ENCODE measurements at places on chromosomes 5 and 9.

GRCh38 chr5:10499776-10500175 is 58.1 kb downstream of the ROPN1L start:
- DNase-seq, result no peak

DNA sequence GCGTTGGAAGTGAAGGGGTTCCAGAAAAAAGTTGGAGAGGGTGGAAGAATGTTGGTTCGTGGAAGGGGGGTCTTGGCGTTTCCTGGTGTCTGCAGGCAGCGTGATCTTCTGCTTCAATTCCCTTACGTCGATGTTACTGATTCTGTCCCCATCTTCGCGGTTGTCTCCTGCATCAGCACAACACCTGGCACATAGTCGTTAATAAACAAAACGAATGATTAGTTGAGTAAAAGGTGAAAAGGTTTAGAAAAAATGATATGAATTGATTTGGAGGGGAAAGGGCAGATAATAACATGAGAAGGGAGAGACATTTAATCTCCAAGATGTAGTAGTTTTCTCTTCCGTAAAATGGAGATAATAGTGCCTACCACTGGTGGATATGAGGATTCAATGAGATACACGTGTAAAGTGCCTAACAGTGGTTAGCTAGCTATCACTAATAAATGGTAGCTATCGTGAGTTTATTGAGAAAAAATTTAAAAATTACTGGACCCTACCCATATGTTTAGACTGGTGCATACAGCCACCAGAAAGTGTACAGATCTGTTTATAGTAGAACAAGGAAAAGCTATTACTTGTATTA is 556 bp downstream of the MTREX start:
- no peak for DNase-seq

DNA sequence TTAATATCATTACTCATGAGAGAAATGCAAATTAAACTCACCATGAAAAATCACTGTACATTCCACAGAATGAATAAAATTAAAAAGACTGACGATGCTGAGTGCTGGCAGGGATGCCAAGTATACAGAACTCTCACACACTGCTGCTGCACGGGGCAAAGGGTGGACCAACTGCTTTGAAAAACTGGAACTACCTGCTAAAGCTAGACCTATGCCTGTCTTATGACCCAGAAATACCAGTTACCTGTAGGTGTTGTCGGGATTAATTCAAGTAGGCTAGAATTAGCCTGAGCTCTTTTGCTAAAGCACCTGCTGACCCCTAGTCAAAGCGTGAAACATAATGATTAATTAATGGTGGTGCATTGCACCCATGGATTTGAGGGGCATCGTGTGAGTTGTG is 36.5 kb upstream of the ANKRD18A start:
- no peak for DNase-seq

DNA sequence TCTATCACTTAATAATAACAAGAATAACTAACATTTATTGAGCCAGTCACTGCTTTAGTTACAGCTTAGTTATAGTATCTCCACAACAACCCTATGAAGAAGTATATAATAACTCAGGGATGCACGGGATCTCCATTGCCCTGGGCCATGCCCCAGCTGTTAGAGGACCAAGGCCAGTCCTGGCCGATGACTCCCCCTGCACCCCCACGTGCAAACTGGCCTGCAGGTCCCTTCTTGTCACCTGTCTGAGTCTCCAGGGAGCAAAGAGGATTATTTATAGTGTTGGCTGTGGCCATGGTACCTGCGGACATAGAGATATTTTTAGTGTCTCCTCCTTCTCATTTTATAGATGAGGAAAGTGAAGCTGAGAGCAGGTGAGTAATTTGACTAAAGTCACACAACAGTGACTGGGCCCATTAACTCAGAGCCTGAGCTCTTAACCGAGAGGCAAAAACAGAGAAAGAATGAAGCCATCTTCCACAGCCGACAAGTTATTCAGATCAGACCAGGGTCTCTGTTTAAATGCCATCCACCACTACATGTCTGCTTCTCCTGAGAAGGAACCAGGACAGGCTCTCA is 94.4 kb downstream of the TMEM215 start:
- DNase-seq, result no peak

- DNase-seq, result no peak
Measured at GRCh38 chr9:36716496-36716895, 143.8 kb downstream of the MELK start.
